ENCODE measurements at places on chromosomes 12 and 14.

DNA sequence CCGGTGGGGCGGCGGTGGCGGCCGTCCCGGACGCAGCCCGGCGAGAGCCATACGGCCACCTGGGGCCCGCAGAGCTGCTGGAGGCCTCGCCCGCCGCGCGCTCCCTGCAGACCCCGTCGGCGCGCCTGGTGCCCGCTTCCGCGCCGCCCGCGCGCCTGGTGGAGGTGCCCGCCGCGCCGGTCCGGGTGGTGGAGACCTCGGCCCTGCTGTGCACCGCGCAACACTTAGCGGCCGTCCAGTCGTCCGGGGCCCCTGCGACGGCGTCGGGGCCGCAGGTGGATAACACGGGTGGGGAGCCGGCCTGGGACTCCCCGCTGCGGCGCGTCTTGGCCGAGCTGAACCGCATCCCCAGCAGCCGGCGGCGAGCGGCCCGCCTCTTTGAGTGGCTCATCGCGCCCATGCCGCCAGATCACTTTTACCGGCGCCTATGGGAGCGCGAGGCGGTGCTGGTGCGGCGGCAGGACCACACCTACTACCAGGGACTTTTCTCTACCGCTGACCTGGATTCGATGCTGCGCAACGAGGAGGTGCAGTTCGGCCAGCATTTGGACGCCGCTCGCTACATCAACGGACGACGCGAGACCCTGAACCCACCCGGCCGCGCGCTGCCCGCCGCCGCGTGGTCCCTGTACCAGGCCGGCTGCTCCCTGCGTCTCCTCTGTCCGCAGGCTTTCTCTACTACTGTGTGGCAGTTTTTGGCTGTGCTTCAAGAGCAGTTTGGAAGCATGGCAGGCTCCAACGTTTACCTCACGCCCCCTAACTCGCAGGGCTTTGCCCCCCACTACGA lies 716 bp downstream of the RIOX1 start:
- DNase-seq: peak; percentile 80

DNA sequence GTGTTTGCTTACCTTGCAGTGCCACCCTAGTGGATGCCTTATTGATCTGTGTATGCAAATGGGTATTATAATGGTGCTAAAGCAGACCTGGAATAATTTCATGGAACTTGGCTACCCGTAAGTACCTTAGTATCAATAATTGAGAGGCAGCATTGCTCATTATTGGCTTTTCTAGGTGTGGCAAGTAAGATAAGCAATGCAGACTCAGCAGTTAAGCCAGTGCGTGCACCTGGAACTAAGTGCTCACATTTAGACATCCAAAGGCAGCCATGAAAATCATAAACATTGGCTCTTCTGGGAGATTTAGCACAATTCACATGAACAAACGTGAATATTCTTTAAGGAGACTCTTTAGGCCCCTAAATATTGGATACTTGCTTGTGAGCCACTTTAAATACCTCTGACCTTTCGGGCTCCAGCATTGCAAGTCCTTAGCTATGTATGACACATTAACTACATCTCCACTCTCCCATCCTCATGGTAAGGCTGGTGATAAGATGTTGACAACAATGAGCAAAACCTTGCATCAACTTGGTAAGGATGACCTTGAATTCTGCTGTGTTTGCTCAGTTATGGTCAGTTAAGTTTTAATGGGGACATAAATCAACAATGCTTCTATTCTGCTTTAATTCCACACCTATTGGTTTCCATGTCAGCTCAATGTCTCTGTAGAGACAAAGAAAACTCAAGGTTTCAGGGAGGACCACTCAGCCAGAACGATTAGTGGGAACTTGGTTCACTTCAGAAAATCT lies 112.0 kb downstream of the SLC5A8 start:
- DNase-seq: no peak

DNA sequence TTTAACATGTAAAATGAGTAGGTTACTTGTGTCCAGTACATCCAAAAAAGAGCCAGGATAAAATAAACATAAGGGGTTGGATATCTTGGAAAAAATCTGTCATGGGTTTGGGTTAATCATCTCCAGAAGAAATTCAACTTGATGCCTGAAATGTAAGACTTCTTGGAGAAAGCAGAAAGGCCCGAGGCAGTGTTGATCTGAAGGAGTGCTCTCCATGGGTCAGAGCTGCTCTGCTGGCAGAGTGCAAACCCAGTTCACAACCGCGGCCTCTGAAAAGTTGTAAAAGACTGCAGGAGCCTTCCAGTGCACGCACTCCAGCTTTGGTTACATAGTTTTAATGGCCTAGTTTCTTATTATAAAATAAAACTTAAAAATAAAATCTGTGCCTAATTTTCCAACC lies 97.3 kb upstream of the ALX1 start:
- DNase-seq: no peak

- DNase-seq: peak; percentile 67
Measured at GRCh38 chr12:1811281-1811947, 9.0 kb upstream of the LRTM2 start.

- peak; percentile 9 for DNase-seq
Measured at GRCh38 chr12:100672075-100672592, 98.7 kb downstream of the GAS2L3 start.

DNA sequence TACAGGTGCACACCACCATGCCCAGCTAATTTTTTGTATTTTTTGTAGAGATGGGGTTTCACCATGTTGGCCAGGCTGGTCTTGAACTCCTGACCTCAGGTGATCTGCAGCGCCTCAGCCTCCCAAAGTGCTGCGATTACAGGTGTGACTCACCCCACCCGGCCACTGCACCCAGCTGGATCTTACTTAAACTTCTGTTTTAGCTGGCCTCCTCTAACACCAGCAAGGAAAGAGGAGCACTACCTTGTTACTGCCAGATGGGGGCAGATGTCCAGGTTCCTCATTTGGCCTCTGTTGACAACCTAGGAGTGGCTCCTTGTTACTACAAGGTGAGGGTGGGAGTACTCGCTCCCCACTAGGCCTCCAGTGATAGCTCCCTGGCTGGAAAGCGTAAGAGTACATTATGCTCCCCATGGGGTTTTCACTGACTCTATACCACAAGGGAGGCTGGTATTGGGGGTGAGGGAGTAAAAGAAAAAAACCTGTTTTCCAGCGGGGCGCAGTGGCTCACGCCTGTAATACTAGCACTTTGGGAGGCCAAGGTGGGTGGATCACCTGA lies 13.2 kb upstream of the ARF6 start:
- DNase-seq: peak; percentile 61

GRCh38 chr12:1481906-1482305 lies 112.5 kb downstream of the FBXL14 start:
- no peak for DNase-seq

DNA sequence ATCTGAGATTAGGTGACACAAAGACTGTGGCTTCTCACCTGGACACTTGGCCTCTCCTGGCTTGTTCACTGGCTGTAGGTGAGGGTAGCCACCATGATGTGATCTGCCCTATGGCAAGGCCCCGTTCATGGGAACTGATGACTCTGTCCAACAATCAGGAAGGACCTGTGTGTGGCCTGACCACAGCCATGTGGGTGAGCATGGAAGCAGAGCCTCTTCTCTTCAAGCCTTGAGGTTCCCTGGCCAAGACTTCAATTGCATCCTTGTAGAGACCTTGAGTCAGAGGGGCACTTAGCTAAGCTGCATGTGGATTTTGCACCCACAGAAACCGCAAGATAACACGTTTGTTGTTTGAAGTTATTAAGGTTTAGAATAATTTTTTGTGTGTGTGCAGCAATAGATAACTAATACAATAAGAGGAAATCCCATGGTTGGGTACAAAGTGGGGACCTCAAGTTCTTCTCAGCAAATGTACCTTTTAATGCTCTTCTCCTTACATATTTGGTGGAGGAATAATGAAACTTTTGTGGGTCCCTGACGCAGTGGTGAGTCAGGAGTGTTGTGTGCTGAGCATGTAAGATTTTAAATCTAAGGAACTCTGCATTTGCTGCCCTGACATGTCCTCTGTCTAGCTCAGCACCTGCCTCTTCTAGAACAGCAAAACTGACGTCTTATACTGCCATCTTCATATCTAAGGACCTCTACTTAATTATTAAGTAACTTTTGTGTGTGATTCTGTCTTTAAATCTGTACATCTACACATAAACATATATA lies 27.5 kb upstream of the PLEKHG7 start:
- DNase-seq: no peak

- DNase-seq: no peak
Measured at GRCh38 chr12:50322206-50322605, 38.9 kb upstream of the LIMA1 start.

DNA sequence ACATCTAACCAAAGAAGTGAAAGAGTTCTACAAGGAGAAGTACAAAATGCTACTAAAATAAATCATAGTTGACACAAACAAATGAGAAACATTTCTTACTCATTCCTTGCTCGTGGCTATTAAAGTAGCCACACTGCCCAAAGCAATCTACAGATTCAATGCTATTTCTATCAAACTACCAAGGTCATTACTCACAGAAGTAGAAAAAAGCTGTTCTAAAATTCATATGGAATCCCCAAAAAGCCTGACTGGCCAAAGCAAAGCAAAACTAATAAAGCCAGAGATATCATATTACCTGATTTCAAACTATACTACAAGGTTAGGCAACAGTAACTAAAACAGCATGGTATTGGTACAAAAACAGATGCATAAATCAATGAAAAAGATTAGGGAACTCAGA lies 305.6 kb downstream of the RPAP3 start:
- DNase-seq: no peak

DNA sequence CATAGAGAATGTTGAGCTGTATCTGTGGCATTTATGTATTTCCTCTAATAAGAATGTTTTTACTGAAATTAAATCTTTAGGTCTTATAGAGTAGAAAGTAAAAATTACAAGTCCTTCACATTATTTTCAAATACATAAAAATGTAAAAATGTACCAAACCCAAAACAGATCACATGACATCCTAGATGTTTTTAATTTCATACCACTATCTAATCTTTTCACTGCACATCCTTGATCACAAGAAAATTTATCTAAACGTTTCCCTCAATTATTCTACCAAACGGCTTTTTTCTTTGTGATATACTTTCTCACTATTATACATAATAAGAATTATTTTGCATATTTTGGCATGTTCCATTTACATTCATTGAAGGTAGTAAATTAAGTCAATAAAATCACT lies 18.3 kb downstream of the SGPP1 start:
- no peak for DNase-seq

- DNase-seq: no peak
Measured at GRCh38 chr14:90179809-90180779, 76.3 kb upstream of the PSMC1 start.

- DNase-seq: no peak
Measured at GRCh38 chr12:123767613-123768012, 5.5 kb downstream of the DNAH10 start.

GRCh38 chr12:88577537-88577936 lies 2.7 kb downstream of the KITLG start:
- DNase-seq: no peak

- DNase-seq: no peak
Measured at GRCh38 chr12:55372521-55372920, 9.7 kb downstream of the OR6C75 start.

DNA sequence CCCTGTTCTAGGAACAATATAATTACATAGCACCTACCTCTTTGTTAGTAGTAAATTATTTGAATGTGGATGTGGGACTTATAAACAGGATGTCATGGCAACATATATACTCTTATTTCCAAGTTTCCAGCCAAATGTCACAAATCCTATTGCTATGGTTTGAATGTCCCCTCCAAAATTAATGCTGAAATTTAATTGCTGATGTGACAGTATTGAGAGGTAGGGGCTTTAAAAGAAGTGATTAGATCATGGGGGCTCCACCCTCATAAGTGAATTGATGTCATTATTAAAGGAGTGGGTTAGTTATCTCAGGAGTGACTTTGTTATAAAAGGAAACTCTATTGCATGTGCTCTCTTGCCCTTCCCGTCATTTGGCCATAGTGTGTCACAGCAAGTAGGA lies 164.2 kb upstream of the ATF7IP start:
- DNase-seq: no peak

- no peak for DNase-seq
Measured at GRCh38 chr12:116471544-116471943, 87.6 kb upstream of the MAP1LC3B2 start.

DNA sequence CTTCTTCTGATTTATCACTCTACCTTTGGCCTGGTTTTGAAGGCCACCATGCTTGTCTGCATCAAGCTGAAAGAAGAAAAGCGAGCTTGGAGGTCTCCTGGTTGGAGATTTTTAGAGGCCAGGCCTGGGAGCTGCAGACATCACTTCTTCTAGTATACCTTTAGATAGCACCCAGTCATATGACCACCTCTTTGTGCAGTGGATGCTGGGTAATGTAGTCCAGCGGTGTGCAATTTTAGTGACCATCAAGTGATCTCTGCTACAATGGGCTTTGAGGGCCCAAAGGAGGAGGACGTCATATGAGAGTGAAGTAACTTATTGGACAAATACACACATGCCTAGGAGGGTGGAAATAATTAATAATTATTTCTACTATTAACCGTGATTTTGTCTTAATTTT lies 15.2 kb upstream of the WNT5B start:
- DNase-seq: no peak

- DNase-seq: no peak
Measured at GRCh38 chr14:24032727-24033418, 18.9 kb upstream of the CARMIL3 start.

DNA sequence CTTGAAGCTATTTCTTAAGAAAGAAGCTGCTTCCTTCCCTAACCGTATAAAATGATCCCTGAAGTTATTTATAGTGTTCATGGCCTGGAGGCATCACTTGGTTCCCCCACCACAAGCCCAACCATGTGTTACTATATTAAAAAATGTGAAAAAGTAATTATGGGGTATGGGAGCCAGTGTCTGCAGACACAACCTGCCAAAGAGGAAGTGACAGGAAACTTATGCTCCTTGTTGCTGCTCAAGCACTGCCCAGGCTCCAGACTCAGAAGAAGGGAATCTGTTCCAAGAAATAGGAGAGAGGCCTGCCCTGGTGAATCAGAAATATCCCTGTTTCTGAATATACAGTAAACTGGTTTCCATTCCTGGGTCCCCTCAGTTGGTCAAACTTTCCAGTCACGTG lies 217.2 kb upstream of the BMP4 start:
- DNase-seq: no peak

GRCh38 chr12:21642707-21643389 lies 14.8 kb downstream of the LDHB start:
- no peak for DNase-seq

- no peak for DNase-seq
Measured at GRCh38 chr14:54629183-54629582, 62.3 kb downstream of the SAMD4A start.

All from activated naive CD4-positive, alpha-beta T cell treated with Interleukin-2 at 50 U/mL for 16 hours (primary cell).